Stimulated activated CD4-positive, alpha-beta T cell treated with anti-CD3 and anti-CD28 coated beads, Interleukin-12 subunit alpha, Interleukin-12 subunit beta, amount 100 ng/mL, for 24 hours (primary cell): ENCODE measurements at places on chromosomes 13 and 19.

- no peak for DNase-seq
Observed at GRCh38 chr13:24353736-24354135, 44.4 kb downstream of the C1QTNF9 start.

DNA sequence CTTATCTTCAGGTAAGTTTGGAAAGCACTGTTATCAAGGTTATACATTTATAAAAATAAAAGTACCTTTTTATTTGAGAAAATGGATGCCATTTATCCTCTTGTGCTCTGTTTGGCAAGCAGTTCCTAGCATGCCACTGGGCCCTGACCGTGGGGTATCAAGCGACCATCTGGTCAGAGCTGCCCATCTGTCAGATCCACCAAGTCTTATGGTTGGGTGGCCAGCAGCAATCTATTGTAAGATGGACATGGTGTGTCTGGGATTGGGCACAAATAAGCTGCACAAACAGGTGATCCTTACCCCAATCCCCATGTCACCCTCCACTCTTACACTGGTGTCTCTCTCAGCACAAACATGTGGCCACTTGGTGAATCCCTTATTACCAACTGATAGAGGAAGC lies 178.5 kb downstream of the DLEU7 start:
- no peak for DNase-seq

GRCh38 chr13:32211813-32212212 lies 103.3 kb downstream of the ZAR1L start:
- no peak for DNase-seq

- DNase-seq = no peak
Observed at GRCh38 chr19:48290401-48290770, 20.5 kb downstream of the ZNF114 start.

DNA sequence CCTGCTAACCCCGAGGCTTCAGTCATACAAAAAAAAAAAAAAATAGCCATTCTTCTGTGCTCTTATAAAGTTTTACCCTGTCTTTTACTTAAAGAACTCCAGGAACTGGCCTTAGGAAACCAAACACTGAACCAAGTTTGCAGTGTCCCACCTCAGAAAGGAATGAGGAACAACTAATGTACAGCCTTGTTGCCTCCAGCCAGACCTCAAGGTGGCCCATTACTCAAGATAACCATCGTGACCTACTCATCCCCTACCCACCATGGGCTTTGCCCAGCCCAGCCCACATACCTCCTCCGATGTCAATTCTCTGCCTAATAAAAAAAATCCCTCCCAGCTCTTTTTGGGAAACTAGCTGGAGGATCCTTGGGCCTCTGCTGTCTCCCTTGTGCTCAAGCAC lies 133.2 kb downstream of the STARD13 start:
- no peak for DNase-seq
